ENCODE measurements at places on chromosomes 11 and 22.

DNA sequence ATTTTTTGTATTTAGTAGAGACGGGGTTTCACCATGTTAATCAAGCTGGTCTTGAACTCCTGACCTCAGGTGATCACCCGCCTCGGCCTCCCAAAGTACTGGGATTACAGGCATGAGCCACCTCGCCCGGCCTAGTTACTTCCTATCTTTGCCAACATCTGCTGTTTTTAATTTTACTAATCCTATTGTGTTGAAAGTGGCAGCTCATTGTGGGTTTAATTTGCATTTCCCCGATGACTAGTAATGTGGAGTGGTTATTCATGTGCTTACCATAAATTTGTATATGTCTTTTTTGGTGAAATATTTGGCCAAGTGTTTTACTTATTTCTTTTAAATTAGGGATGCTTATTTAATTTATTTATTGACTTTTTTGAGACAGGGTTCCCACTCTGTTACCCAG, 74.2 kb upstream of the SLC25A18 start:
- no peak for DNase-seq

DNA sequence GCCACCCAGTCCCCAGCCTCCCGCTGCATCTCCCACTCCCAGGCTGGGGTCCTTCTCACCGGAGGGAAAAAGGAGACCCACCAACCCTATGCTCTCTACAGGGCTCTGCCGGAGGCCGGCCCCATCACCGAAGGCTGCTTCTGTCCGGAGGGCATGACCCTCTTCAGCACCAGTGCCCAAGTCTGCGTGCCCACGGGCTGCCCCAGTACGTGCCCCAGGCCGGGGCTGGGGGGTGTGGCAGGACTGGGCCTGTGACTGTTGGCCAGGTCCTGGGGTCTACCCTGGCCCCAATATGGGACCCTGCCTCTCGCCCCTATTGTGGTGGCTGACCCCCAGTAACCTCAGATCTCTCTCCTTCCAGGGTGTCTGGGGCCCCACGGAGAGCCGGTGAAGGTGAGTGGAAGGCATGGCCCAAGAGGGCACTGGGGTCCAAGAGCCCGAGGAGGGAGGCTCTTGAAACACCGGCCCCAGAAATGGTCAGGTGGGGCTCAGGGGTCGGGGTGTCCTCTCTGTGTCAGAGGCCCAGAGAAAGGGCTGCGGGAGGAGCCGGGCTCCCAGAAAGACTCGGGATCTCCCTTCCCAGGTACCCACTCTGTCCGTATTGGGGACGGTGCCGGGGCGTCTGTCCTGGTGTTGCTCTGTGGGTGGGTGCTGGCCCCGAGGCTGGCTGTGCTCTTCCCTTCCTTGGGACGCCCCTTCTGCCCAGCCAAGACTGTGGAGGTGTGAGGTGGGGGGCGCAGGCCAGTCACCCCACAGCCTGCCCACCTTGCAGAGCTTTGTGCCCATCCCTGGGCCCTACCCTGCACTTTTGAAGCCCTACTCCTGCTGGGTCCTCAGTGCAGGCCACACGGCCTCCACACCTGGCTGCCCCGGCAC, 26.1 kb upstream of the MUC5B start:
- no peak for DNase-seq

- no peak for DNase-seq
Measured at GRCh38 chr11:114511538-114511937, 48.1 kb downstream of the NXPE1 start.

GRCh38 chr11:67252831-67253239, 13.4 kb upstream of the GRK2 start:
- peak; percentile 53 for DNase-seq

DNA sequence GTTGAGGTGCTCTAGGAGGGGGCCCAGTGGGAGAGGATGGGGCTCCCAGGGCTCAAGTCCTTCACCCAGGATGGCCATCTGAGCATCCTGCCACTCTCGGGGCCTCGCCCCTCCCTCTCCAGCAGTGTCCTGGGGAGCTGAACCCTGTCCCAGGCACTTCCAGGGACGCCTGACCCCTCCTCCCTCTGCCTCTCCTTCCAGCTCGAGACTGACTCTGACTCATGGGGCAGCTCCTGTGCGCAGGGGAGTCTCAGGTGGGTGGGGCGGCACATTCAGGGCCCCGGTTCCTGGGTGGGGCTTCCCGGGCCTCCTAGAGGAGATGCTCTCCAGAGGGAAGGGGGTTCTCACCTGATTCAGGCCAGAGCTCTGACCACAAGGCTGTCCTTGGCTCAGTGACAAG, 77.1 kb upstream of the IGLL5 start:
- DNase-seq, result no peak

Measured in AG10803 (cell line).